Activated naive CD4-positive, alpha-beta T cell (primary cell): ENCODE measurements at places on chromosomes 2 and 18.

DNA sequence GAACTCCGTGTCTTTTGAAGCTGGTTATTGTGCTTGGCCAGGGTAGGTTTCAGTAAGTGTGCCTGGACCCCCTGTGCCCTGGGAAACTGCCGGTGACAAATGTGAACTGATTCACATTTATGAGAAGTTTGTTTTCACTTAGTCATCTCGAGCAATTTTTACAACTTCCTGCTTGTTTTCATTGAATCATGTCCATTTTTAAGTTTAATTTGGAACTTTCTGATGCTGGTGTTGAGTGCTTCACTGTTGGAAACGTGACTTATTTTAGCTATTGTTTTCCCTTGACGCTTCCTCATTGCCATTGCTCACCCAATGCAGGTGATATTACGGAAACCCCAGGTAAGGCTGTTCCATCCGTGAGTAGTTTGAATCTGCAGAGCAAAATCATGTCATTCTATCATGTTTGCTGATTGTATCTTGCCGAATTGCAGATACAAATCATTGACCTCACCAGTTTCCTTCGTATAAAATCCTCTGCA, 97.2 kb downstream of the RTN4 start:
- no peak for DNase-seq

DNA sequence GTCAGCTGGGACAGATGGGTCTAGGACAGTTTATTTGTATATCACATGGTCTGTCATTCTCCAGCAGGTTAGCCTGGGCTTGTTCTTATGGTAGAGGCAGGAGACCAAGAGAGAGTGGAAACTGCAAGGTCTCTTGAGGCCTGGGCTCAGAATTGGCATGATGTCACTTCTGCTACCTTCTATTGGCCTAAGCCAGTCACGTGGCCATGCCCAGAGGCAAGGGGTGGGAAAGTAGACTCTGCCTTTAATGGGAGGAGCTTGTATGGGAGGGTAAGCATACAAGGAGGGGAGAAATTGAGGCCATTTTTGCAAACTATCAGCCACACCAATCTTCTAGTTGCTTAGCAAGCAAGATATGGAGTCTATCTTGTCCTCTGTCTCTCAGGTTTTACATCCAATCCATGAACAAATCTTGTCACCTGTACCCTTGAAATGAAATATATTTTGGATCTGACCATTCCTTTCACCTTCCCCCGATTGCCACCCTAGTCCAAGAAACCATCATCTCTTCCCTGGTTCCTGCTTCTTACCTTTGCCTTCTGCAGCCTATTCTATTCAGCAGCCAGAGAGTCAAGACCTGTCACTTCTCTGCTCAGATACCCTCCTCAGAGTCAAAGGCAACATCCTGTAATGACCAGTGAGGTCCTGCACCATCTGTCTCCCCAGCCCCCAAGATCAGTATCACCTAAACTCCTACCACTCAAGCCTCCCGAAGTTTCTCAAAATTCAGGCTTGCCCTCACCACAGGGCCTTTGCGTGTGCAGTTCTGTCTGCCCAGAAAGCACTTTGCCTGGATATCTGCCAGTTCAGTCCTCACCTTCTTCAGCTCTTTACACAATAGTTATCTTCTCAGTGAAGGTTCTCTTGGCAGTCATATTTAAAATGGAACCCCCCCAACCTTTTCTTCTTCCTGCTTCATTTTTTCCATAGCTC, 240.0 kb downstream of the LOXHD1 start:
- DNase-seq: no peak

- DNase-seq: no peak
Observed at GRCh38 chr2:176643646-176644045, 374.4 kb downstream of the MTX2 start.

DNA sequence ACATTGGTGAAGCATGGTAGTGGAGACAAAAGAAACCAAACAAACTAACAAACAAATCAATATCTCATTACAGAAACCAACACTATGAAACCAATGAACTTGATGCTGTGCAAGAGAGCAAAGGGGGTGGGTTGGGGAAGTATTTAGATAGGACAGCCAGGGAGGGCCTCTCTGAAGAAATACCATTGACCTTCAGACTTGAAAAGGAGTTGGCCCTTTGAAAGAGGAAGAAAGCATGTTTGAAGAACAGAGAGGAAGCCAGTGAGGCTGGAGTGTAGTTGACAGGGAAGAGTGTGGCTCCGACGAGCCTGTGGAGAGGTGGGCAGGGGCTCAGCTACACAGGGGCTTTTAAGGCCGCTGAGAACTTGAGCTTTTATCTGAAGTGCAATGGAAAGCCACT, 151.0 kb upstream of the GATA6 start:
- no peak for DNase-seq
